ENCODE measurements at places on chromosomes 13 and 19. TPM values are rescaled to one million over a fixed set of nuclear protein-coding genes. Genes with fewer than 3 reads are reported as not detected.

Gene PBX4
- 34.4 TPM for total RNA-seq

Gene PLIN4
- total RNA-seq: not detected

Gene KCNN4
- 31.9 TPM for total RNA-seq

Gene MYO9B
- total RNA-seq: 217 TPM

Gene ELSPBP1
- not detected for total RNA-seq

Gene EDNRB
- not detected for total RNA-seq

Gene CLC
- total RNA-seq: not detected

DNA sequence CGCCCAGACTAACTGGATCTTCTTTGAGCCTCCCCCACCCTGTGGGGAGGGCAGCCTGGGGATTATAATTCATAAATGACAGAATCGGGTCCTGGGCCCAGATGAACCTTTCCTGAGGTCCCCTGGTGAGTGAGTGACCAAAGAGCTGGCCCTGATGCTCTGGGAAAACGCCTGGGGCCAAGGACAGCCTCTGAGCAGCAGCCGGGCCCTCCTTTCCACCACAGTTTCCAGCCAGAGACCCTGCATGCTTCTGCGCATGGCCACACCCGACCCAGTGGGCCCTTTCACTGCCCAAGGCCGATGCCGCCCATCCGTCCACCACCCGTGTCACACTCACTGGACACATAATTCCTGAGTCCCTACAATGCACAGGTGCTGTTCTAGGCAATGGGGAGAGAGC lies 43.6 kb upstream of the CCNE1 start:
- peaks cover 19% of the 10 kb centered on the region for H3K4me1 ChIP-seq
- no peak overlapping the region for H3K4me3 ChIP-seq
- H3K36me3 ChIP-seq: no peaks in the 10 kb centered on the region
- no peak overlapping the region for H3K27ac ChIP-seq
- DNase-seq: no peak

DNA sequence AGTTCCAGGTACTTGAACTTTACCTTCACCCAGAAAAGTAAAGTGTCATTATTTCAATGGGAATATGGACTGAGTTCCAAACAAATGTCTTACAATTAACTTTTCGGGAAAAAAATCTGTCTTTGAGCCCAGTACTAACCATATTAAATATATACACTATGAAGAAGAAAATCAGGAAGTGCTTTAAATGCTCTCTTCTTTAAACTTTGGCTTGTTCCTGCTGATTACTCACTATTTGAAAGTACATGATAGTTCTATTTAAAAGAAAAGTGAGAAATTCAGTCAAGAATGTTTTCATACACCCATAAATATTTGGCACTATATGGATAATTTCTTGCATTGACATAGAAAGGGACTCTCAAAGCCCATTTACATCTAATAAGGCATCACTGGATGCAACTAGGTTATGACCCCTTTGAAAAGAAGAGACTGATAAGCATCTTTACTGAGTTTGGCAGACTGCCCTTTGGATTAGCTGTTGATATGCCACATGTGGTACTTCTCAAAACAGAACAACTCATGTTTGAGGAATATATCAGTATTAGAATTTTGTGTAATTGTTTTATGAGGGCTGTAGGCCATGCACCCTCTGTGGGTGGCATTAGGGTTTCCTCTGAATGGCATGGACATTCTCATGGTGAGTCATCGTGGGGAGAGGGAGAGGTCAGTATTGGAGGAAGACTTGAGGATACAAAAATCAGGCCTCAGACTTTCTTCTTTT lies 25.0 kb upstream of the VWA8 start:
- H3K27ac ChIP-seq: no peak overlapping the region
- H3K4me1 ChIP-seq: no peaks in the 10 kb centered on the region
- no peak for DNase-seq
- H3K27me3 ChIP-seq: peaks cover 12% of the 10 kb centered on the region
- no peaks in the 10 kb centered on the region for H3K36me3 ChIP-seq

DNA sequence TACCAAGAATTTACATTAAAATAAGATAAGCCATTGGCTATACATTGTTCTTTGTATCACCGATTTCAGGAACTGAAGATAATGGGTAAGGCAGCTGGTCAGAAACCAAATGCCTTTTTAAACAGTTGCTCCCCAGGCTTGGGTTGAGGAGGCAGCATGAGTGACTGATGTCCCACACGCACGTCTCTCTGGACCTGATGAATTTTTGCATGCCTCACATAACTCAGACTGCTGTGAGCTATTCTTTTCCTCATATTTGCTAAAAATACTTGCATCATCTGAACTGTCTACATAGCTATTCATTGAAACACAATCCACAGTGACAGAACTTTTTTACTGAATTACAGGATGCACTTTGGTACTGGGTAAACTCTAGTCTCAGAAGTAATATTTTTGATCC lies 123.6 kb upstream of the MAB21L1 start:
- no peak overlapping the region for H3K4me3 ChIP-seq
- no peak overlapping the region for H3K27ac ChIP-seq
- DNase-seq: no peak

DNA sequence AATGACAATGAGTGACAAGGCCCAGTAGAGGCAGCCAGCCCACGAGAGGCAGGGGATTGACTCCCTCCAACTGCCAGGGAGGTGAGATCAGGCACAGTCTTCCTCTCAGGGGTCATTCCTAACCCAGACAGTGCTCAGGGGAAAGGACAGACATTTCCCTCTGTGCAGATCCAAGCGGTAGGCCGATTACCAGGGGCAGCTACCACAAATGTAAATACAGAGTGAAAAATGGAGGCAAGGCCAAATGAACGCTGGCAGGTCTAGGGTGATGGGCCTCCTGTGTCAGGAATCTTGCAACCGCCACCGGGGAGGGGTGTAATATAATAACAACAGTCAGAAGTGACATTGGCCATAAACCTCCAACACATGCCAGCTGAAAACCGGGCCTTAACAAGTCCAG lies 881.4 kb downstream of the UQCRFS1 start:
- H3K4me3 ChIP-seq: no peak overlapping the region
- H3K4me1 ChIP-seq: peaks cover 3% of the 10 kb centered on the region
- H3K27me3 ChIP-seq: no peaks in the 10 kb centered on the region

DNA sequence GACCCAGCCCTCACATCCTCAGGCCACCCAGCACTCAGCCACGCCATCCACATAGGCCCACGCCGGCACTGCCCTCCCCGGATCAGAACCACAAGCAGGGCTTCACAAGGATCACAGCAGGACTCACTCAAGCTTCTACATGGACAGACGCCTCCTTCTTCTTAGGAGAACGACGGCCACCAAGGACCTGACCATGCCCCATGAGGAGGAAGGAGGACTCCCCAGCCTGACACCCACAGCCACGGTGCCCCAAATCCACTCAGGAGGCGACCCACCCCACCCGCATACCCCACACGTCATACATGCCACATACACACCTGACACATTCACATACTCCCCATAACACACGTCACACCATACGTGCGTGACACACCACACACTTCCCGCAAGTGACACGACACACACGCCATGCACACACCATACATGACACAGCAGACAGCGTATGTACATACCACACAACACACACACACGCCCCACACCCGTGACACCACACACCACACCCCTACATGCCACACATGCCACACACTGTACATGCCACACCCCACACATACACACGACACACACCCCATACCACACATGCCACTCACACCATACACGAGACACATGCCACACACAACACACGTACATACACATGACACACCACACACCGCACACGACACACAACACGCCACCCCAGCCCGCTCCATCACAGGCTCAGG lies 50.4 kb downstream of the MLLT1 start:
- H3K4me1 ChIP-seq: peaks cover 7% of the 10 kb centered on the region
- H3K27me3 ChIP-seq: no peaks in the 10 kb centered on the region
- H3K36me3 ChIP-seq: peaks cover 9% of the 10 kb centered on the region
- no peak for DNase-seq

DNA sequence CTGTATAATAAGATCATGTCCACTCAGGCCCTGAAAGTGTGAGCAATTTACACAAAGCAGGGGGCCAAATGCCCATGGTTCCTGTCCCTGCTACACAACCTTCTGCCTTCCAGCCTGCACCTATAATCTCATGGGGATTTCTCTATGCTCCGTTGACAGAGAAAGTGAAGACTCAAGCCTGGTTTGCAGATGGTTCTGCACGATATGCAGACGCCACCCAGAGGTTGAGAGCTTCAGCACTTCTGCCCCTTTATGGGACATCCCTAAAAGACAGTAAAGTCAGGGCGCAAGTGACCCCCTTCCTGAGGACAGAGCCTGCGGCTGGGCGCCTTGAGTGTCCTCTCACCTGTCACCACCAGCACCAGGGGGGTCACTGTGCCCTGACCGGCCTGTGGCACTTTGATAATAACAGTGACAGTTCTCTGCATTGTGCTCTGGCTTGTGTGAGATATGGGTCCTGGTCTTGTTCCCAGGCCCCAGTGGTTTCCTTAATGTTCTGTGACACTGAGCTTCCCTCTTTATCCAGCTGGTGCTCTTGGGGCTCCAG lies 15.1 kb downstream of the LILRA5 start:
- peaks cover 3% of the 10 kb centered on the region for H3K4me1 ChIP-seq
- H3K4me3 ChIP-seq: no peak overlapping the region
- DNase-seq: no peak
- peaks cover 25% of the 10 kb centered on the region for H3K27me3 ChIP-seq
- H3K27ac ChIP-seq: no peak overlapping the region

GRCh38 chr19:12884926-12885748 lies 1.9 kb downstream of the KLF1 start:
- H3K27me3 ChIP-seq: peaks cover 6% of the 10 kb centered on the region
- peaks cover 10% of the 10 kb centered on the region for H3K36me3 ChIP-seq
- peak overlapping the region; percentile 87 for H3K27ac ChIP-seq
- H3K4me1 ChIP-seq: peaks cover 37% of the 10 kb centered on the region

DNA sequence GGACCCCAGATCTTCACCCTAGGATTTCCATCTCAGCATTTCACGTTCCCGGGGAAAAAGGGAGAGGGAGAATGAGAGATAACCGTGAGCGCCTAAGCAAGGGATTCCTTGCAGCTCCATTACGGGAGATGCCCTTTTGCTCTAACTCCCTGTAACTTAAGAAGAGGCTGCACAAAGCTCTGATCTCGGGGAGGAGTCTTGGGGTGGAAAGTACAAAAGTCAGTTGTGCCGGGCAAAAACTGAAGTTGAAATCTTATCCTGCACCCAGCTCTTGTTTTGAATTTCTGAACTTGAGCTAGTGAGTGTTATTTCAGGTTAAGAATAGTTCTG lies 256.4 kb upstream of the SOX21 start:
- H3K4me3 ChIP-seq: no peak overlapping the region
- H3K27me3 ChIP-seq: peaks cover 59% of the 10 kb centered on the region
- H3K4me1 ChIP-seq: peaks cover 3% of the 10 kb centered on the region
- no peaks in the 10 kb centered on the region for H3K36me3 ChIP-seq
- no peak for DNase-seq

GRCh38 chr13:48595431-48596429 lies 58.0 kb upstream of the CYSLTR2 start:
- H3K27ac ChIP-seq: no peak overlapping the region
- H3K27me3 ChIP-seq: no peaks in the 10 kb centered on the region
- peaks cover 2% of the 10 kb centered on the region for H3K36me3 ChIP-seq
- peak; percentile 72 for DNase-seq

DNA sequence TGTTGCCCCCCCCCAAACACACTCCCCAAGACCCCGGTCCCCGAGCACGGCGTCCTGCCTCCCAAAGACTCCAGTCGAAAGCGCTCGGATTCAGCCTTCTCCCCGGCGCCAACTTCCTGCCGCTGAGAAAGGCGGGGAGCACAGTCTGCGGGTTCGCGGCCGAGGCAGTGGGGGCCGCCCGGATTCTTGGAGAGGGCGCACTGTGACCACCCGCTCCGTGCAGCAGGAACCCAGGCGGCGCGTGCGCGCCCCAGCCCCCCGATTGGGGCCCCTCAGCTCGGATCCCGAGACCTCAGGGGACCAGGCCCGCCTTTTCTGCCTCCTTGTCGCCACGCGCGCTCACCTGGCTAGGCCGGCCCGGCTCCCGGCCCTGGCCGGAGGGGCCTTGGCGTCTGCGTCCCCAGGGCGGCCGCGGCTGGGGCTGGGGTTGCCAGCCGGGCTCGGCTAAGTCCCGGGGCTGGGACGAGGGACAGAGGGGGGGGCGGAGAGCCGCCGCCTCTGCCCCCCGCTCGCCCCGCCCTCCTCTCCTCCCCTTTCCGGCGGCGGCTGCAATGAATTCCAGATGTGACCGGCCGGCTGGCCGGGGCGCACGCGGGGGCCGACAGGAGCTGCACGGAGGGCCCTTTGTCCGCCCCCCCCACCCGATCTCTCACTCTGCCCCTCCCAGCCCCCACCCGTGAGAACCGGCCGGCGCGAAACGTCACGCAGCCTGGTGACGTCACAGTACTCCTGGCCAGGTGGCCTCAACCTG lies at the start of gene S1PR2:
S1PR2 (minus strand) TSS at position 471 of the 751 bp plus-strand sequence. CDS start 6,426 bp downstream, outside the sequence.
- H3K4me3 ChIP-seq: peak within 1 kb of the TSS; percentile 84
- peaks cover 25% of the 10 kb centered on the region for H3K4me1 ChIP-seq
- peak within 1 kb of the TSS; percentile 83 for H3K27ac ChIP-seq
- H3K36me3 ChIP-seq: no peaks in the 10 kb centered on the region
- peak; percentile 60 for DNase-seq
- H3K27me3 ChIP-seq: no peaks in the 10 kb centered on the region

DNA sequence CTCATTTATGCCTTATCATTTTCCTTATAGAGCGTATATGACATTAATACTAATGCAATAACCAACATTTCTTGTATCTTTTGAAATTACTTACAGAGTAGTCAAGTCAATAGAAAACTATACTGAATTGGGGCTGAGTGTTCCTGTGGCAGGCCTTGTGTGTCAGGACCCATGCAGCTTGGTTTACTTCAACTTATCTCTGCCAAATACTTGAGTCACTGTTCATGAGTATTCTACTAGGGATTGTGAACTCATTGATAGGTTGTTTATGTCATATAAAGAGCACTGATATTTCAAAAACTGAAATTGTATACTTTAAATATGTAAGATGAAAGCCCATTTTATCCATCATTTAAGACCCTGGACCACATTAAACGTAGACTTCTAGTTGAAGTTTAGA lies 688.6 kb upstream of the SLITRK1 start:
- H3K36me3 ChIP-seq: no peaks in the 10 kb centered on the region
- DNase-seq: no peak
- H3K4me3 ChIP-seq: no peak overlapping the region
- no peaks in the 10 kb centered on the region for H3K4me1 ChIP-seq
- no peaks in the 10 kb centered on the region for H3K27me3 ChIP-seq

DNA sequence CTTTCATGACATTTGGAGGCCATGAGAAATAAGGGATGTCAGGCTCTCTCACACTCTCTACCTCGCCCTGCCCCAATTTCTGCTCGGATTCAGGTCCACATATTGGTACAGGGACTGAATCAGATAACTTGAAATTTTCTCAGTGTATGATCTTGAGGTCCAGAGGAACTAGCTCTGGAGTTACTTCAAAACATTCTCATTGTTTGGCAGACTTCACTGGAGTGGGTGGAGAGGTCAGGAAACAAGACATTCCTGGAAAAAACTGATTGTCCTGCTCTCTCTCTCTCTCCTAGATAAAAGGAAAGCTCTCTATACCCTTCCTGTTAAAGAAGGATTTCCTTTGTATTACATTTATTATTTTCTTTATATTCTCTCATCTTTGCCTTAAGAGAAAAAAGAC lies 428.1 kb upstream of the DACH1 start:
- H3K27me3 ChIP-seq: no peaks in the 10 kb centered on the region
- H3K4me3 ChIP-seq: no peak overlapping the region
- H3K36me3 ChIP-seq: no peaks in the 10 kb centered on the region

GRCh38 chr13:73351730-73352129 lies 292.9 kb downstream of the KLF5 start:
- peaks cover 1% of the 10 kb centered on the region for H3K36me3 ChIP-seq
- H3K4me3 ChIP-seq: no peak overlapping the region
- H3K27me3 ChIP-seq: peaks cover 9% of the 10 kb centered on the region
- no peak overlapping the region for H3K27ac ChIP-seq
- DNase-seq: no peak

Measured in activated CD4-positive, alpha-beta T cell treated with anti-CD3 and anti-CD28 coated beads, Interleukin-2, amount 10 ng/mL, durations not matched to agents 7 days and 5 days (primary cell).